Activated CD8-positive, alpha-beta memory T cell treated with anti-CD3 and anti-CD28 coated beads for 1 hour (primary cell): ENCODE measurements at places on chromosomes 4 and X.

- no peak for DNase-seq
These were observed 7.1 kb upstream of the OPHN1 start for GRCh38 chrX:68440442-68440841.

- DNase-seq: no peak
These were observed 2236.0 kb upstream of the AGA start for GRCh38 chr4:179678093-179678814.

GRCh38 chr4:124019749-124020549, 623.4 kb downstream of the SPRY1 start:
- no peak for DNase-seq

GRCh38 chr4:183082053-183082452, 17.0 kb upstream of the WWC2 start:
- no peak for DNase-seq

- no peak for DNase-seq
These were observed 147.5 kb downstream of the FBXO8 start for GRCh38 chr4:174135936-174136406.

GRCh38 chr4:176920694-176921093, 128.0 kb upstream of the VEGFC start:
- DNase-seq: no peak

DNA sequence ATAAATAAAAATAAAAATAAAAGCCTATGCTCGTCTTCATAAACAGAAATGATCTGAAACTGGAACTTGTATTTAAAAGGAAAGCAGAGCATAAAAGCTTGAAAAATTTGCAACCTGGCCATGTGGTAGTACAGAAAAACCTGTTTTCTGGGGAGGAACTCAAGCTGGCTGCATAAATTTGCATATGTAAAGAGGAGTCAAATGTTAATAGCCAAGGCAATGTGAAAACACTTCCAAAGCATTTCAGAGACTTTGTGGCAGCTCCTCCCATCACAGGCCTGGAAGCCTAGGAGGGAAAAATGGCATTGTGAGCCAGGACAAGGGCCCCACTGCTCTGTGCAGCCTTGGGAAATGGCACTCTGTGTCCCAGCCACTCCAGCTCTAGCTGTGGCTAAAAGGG, 727.9 kb upstream of the DIAPH2 start:
- no peak for DNase-seq

- DNase-seq: no peak
These were observed 30.5 kb upstream of the ACSL1 start for GRCh38 chr4:184856277-184856609.

DNA sequence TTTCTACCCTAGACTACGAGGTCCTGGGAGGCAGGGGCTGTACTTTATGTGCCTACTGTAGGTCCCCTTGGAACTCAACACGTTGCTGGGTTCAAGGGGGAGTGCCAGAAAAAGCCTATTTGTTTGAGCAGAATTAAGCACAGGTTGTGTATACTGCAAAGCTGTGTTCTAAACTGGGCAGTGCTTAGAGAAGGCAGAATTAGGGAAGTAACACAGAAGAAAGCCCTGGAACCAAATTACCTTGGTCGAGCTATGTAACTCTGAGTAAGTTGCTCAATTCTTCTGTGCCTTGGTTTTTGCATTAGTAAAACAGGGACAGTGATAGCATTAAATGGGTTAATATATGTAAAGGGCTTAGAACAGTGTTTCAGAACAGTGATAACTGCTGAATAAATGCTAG, 245.0 kb upstream of the SFRP2 start:
- DNase-seq: no peak

DNA sequence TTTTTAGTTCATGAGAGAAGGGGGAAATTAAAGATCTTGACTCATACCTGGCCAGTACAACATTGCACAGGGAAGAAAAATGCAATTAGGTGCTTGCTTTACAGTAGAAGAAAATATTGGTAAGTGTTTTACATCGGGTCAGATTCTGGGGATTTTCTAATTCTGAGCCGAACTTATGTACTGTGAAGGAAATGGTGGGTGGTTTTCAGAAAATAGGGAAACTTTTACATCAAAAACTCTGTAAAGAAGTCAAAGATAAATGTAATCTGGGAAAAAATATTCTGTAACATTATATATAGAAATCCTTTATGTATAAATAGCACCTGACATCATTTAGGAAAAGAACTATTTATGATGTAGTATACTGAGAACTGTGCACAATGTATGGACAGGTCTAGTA, 75.4 kb downstream of the KDM6A start:
- no peak for DNase-seq

- DNase-seq: no peak
These were observed 3.8 kb downstream of the SGMS2 start for GRCh38 chr4:107828315-107829090.

DNA sequence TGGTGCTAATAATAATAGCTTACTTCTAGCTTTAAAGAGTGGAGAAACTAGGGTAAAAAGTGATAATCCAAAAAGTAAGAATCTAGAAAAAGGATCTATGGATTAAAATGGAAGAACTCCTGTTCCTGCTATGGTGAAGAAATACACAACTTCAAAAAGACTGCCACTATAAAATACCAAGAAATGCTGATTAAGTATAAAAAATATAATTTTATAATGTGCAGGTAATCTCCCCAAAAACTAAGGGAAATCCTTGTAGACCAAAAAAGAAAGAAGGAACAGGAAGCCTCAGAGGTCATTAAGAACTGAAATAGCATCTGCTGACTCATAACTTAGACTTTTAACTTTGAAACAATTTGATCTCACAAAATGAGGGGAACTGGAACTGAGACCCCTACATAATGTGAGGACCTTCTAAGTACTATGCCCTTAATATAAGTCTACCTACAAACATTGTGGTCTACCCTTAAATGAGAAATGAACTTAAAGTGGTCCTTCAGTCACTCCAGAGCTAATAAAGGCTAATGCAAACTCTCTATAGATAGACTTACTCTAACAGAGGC, 50.6 kb upstream of the SRPX start:
- DNase-seq: no peak

DNA sequence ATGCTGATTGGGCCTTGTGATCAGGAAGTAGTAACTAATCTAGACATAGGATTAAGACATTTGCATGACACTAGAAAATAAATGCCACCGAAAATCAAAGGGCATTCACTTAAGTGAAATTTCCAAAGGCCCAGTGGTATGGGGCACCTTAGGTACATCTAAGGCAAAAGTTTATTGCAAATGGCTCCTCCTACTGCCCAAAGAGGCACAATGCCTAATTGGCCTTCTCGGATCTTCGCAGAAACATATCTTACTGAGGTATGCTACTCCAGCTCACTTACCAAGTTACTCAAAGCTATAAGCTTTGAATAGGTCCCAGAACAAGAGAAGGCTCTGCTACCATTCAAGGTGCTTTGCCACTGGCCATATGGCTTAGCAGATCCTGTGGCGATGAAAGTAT, 174.8 kb upstream of the CXCL13 start:
- DNase-seq: no peak

DNA sequence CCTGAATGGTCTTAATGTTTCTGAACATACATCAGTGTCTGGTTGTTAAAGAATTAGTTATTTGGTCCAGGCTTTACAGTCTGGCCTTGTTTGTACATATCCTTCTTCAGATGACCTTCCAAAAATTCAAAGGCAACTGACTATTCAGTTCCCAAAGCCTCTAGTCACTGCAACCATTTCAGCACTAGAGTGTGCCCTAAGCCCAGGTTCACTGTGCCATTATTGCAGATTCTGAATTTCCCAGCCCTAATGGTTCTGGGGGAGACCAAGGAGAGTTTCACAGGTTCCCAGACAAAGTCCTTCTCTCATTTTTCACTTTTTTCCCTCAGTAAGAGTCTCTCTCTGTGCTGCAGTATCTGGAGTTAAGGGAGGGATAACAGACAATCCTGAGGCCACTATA, 235.8 kb downstream of the TRAM1L1 start:
- no peak for DNase-seq

GRCh38 chr4:23245203-23245832, 552.6 kb downstream of the GBA3 start:
- DNase-seq: no peak

DNA sequence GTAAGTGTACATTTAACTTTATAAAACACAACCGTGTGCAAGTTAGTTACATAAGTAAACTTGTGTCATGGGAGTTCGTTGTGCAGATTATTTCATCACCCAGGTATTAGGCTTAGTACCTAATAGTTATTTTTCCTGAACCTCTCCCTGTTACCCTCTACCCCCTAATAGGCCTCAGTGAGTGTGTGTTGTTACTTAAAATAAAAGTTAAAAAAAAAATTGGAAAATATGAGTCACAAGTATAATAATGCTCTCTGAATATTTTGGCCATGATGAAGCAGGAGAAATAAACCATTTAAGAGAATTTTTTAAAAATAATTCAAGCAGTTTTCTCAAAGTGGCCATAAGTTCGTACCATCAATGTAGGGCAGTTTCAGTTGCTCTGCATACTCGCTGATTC, 105.1 kb upstream of the GRID2 start:
- no peak for DNase-seq
